ENCODE measurements at places on chromosomes 3 and 15.

GRCh38 chr3:114877378-114878113, 269.5 kb downstream of the ZBTB20 start:
- DNase-seq, result no peak

GRCh38 chr15:82062479-82063454, 16.9 kb upstream of the MEX3B start:
- no peak for DNase-seq

- no peak for DNase-seq
These were observed 70.8 kb upstream of the ZBTB20 start for GRCh38 chr3:115217678-115218451.

- no peak for DNase-seq
These were observed 160.6 kb downstream of the EPHA3 start for GRCh38 chr3:89268059-89268458.

- DNase-seq, result no peak
These were observed 87.4 kb upstream of the LRRC3B start for GRCh38 chr3:26535151-26535550.

GRCh38 chr15:92821491-92822116, 78.5 kb upstream of the CHD2 start:
- no peak for DNase-seq

DNA sequence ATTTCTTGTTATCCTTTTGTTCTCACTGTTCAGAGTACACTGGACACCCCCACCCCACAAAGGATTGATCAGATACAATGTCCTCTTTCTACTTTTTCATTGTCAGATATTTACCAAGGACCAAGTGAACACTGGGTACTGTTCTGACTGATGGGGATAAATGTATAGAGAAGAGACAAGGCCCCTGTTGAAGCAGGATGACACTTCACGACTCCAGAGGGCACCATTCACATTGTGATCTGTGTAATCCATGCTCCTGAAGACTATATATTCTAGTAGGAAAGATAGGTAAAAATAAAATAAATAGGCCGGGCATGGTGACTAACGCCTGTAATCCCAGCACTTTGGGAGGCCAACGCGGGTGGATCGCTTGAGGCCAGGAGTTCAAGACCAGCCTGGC, 7.2 kb upstream of the CRYGS start:
- DNase-seq, result no peak

DNA sequence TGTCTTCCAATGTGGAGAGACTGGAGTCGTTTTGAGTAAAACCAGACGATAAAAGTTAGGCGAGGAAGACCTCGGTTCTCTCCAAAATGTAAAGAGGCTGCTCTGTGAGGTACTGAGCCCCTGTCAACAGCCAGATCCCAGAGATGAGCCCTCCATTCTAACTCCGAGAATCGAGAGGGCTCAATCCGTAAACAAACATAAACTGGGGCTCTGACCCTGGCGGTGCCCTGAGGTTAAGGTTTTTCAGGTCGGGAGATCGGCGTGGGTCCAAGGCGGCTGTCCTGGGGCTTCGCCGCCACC, 417 bp downstream of the TBCCD1 start:
- DNase-seq, result no peak

DNA sequence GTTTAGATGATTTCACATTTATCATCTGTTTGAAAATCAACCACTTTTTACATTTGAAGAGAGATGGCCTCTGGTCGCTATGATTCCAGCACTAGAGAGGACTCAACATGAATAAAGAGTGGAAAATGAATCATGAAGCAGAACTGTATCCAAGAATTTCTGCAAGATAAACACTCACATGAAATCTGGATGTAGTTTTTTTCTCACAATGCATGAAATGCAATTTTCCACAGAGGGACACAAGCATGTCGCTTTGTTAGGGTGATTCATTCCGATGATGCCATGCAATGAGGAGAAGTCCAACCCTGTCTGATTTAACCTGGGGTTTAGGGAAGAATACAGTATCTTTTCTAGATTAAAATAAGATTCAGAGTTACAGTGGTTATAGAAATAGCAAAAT, 50.4 kb upstream of the ADCY5 start:
- DNase-seq, result no peak

All from SIG-M5 (cell line).